Activated CD8-positive, alpha-beta memory T cell treated with anti-CD3 and anti-CD28 coated beads for 48 hours (primary cell): ENCODE measurements at places on chromosomes 2 and 18.

DNA sequence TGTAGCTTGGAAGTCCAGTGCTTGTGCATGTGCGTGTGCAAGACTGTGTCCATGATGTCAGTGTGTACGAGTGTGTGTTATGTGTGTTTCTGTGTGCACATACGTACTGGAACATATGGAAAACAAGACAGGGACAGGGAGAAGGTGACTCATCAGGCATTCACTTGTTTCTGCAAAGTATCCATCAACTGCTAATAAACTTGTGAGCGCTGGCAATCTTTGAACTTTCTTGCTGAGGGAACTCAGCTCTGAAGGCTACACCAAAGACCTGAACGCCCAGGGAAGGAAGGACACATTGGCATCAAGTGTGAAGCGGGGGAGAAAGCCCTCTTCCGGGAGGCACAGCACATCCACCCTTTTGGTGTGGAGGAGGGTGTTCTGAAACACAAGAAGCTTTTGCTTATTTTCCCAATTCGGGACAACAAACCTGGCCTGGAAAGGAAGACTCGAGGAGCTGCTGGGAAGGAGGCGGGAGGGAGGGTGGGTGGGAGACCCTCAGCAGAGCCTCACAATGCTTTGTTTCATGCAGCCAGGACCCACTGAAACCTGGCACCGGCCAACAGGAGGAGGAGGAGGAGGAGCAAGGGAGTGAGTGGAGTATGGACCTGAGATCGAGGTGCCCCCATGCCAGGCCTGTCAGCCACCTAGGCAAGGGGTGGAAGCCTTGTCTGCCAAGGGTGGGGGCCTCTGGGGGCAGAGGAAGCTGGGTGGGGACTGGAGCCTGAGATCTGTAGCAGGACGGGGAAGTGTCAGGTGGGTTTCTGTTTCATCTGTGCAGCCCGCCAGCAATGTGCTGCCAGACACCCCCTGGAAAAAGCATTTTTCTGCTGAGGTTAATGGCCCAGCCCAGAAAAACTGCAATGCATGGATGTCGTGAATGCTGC is 26.8 kb downstream of the SMAD7 start:
- DNase-seq: no peak

- DNase-seq: no peak
Observed at GRCh38 chr2:170740660-170741059, 25.5 kb downstream of the SP5 start.

DNA sequence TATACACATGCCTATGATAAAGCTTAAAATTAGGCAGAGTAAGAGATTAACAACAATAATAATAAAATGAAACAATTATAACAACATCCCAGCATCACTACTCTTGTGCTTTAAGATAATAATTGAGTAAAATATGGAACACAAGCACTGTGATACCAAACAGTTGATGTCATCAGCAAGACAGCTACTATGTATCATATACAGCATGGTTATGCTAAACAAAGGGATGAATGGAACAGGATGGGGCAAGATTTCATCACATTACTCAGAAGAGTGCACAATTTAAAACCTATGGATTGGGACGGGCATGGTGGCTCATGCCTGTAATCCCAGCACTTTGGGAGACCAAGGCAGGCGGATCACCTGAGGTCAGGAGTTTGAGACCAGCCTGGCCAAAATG is 1221.0 kb downstream of the SUCLG1 start:
- no peak for DNase-seq

- no peak for DNase-seq
Observed at GRCh38 chr18:8765783-8766463, 60.6 kb downstream of the MTCL1 start.

DNA sequence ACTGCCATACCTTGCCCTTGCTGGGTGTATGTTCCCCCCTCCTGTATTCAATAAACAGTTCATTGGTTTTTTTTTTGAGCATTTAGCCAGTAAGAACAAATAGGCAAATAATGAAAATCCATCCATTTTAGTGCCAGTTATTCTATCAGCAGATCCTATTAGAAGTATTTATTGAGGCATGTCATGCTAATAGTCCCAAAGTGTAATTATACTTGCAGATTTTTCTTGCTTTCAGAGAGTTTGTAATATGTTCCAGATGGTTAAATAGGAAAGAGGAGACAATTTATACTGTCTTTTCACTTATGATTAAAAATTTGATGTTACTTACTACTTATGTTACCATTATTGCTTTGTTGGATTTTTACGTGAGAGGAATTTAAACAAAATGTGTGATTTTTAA is 127.6 kb downstream of the NCOA1 start:
- DNase-seq: no peak

- no peak for DNase-seq
Observed at GRCh38 chr2:1856475-1856874, 112.2 kb upstream of the PXDN start.
